ENCODE measurements at places on chromosomes 2 and 18.

DNA sequence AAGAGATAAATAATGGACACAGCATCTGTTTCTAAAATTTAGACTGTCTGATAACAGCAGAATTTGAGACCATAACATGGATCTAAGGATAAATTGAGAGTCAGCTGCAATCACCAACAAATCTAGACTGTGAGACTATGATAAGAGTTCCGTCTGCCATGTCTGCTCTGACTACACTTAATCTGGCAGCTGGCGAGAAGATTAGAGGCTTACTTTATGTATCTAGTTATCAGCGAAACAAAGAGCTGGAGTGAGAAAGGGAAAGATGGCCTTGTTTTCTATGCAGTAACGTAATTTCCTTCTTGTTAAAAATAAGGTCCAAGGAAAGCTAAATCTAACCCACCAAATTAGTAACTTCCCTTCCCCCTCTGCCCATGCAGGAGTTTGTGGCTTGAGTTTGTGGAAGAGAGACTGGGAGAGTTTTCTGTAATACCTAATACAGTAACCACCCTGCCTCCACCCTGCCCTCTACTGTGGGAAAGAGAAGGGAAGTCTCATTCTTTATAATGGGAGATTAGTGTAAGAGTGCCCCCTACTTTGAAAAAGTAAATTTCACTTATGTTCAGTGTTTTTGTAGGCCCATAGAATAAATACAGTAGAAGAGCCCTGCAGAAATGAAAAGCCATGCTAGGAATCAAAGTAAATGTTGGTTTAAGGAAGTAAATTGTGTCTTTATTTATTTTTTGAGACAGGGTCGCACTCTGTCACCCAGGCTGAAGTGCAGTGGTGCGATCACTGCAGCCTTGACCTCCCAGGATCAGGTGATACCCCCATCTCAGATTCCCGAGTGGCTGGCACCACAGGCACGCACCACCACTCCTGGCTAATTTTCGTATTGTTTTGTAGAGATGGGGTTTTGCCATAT, 27.5 kb downstream of the EML4 start:
- peak; percentile 47 for DNase-seq

GRCh38 chr18:36903215-36903928, 74.4 kb downstream of the KIAA1328 start:
- DNase-seq, result no peak

DNA sequence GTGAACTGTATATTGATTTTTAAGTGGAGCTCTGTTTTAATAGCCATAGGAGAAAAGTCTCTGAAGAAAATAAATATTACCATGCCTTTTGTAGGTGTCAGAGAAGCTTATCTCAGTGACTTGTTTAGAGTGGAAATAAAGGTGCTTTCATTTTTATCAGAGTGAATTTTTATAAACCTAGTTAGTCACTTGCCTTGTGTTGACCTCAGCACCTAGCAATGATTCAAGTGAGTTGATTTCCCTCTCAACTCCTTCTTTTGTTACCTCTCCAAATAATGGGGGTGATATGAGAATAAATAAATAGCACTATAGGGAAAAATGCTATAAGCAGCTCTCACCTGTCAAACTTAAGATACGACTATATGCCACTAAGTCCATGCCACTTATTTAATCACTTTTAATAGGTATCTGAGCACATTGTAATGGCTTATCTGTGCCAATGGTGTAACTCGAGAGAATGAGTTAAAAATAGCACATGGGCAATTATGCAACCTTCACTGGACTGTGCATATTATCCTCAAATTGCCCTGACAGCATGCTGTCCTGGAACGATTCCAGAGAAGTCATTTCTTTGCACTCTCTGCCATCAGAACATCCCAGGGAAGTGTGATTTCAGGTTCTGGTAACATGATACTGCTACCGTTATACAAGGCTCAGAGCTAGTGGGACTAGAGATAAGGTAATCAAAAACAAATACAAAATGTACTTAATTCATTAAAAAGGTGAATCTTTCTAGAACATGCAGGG, 290.8 kb downstream of the CCDC85A start:
- no peak for DNase-seq

GRCh38 chr18:48360376-48361021, 48.7 kb downstream of the ZBTB7C start:
- DNase-seq, result no peak

DNA sequence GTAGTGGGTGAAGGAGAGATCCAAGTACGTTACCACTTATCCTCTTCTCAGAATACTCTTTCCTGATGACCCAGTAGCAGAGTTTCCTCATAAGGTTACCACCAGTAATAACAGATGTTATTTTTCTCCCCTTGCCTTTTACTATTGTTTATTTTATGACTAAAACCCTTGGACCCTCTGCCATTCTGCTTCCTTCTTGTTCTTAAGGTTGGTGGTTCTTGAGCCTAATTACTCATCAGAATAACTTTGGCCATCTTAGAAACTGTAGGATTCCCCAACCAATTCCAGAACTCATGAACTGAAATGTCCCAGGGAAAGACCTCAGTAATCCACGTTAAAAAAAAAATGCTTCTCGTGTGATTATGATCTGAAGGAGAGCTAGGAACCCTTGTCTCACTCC, 64.9 kb downstream of the CHST9 start:
- DNase-seq, result no peak

DNA sequence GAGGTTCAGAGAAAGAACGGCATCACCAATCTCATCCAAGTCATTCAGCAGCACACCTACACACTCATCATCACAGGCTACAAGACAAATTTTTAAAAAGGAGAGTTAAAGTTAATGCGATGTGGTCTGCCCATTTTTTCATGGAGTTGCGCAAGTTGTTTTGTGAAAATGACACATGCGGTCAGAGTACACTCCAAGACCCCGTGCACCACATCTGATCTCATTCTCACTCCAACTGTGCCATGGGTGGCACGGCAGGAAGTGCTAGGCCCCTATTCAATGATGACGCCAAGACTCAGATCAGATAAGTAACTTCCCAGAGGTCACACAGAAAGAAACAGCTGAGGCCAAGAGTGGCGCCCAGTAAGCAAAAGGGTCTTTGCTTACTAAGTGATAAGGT, 119.8 kb downstream of the LAMA1 start:
- no peak for DNase-seq

GRCh38 chr2:45770811-45771210, 119.3 kb downstream of the PRKCE start:
- DNase-seq, result peak; percentile 52

DNA sequence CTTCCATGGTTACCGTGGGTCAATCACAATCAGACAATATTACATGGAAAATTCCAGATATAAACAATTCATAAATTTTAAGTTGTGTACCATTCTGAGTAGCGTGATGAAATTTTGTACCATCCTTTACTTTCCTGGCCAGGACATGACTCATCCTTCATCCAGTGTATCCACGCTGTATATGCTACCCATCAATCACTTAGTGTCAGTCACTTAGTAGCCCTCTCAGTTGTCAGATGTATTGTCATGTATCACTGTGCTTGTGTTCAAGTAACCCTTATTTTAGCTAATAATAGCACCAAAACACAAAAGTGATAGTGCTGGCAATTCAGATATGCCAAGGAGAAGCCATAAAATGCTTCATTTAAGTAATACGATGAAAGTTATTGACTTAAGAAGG, 282.6 kb downstream of the CPS1 start:
- DNase-seq, result no peak

DNA sequence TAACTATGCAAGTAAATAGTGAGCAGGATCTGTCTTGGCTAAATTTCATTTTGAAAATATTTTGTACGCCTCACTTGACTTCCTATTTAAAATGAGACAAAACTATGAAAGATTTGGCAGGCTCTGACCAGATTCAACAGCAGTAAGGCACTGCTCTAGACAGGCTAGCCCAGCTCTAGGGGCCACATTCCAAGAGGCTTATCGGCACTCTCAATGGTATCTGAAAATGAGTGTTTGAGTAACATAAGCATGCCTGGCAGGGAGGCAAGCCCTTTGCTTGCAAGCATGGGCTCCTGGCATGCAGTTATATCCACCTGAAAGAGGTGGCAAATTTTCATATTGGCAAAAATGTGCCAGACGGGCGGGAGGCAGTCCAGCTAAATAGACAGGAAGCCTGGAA, 10.5 kb downstream of the CAPN13 start:
- DNase-seq, result peak; percentile 36

GRCh38 chr2:118103951-118104940, 16.0 kb downstream of the INSIG2 start:
- DNase-seq, result no peak

DNA sequence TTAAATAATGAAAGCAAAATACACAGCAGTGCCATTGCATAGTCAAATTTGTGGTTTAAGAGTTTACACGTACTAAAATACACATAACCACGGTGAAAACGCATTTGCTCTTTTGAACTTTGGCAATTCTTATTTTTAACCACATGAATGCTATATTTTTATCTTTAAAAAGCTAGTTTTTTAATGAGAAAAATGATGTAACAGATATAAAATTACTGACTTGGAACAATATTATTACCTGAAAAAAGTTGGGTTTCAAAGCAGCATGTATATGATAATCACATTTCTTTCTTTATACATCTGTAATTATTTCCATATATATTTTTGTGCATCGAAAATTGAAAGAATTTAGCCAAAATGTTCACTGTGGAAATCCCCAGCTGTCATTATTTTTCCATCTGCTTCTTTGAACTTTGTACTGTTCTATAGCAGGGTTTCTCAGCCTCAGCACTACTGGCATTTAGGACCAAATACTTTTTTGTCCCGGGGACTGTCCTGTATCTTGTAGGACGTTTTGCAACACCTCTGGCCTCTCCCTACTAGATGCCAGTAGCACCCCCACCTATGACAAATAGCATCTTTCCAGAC, 75.9 kb upstream of the CAB39 start:
- no peak for DNase-seq

GRCh38 chr2:96538487-96539214, 2.1 kb downstream of the ARID5A start:
- DNase-seq, result no peak

DNA sequence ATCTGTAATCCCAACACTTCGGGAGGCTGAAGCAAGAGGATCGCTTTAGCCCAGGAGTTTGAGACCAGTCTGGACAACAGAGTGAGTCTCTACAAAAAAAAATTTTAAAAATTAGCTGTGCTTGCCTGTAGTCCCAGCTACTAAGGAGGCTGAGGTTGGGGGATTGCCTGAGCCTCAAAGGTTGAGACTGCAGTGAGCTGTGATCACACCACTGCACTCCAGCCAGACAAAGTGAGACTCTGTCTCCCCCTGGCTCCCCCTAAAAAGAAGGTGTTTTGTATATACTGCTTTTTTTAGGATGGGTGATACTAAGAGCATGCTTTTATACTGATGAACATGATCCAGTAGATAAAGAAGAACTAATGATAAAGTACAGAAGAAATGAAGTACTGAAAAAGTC, 145.0 kb downstream of the BAZ2B start:
- no peak for DNase-seq

- no peak for DNase-seq
Observed at GRCh38 chr2:184322615-184323014, 275.7 kb upstream of the ZNF804A start.

- no peak for DNase-seq
Observed at GRCh38 chr2:36677386-36677785, 19.1 kb upstream of the VIT start.

DNA sequence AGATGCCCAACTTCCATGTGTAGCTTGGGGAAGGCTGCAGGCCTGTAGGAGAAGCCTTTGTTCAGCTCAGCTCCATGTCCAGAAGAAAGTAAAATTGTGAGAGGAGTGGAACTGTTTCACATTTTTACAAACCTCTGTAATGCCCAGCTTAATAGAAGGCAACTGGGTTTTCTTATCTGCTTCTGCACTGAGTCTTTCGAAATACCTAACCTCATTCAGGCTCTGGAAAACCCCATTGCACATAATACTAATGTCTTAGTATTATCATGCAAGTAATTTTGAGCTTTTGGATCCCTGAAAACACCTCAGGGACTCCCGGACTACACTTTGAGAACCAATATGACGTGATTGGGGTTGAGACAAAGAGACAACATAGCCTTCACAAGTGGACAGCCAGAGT, 5.8 kb downstream of the SMIM21 start:
- DNase-seq, result no peak

- no peak for DNase-seq
Observed at GRCh38 chr2:109195193-109196045, 66.4 kb downstream of the SH3RF3 start.

DNA sequence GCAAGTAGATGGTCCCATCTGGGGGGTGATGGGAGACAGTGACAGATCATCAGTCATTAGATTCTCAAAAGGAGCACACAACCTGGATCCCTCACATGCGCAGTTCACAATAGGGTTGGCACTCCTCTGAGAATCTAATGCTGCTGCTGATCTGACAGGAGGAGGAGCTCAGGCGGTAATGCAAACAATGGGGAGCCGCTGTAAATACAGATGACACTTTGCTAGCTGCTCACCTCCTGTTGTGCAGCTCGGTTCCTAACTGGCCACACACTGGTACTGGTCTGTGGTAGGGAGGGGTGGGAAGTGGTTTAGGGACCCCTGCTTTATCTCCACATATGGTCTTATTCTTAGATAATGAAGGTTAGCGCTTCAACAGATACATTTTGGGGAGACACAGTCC, 506.6 kb downstream of the PLCL1 start:
- DNase-seq, result no peak

DNA sequence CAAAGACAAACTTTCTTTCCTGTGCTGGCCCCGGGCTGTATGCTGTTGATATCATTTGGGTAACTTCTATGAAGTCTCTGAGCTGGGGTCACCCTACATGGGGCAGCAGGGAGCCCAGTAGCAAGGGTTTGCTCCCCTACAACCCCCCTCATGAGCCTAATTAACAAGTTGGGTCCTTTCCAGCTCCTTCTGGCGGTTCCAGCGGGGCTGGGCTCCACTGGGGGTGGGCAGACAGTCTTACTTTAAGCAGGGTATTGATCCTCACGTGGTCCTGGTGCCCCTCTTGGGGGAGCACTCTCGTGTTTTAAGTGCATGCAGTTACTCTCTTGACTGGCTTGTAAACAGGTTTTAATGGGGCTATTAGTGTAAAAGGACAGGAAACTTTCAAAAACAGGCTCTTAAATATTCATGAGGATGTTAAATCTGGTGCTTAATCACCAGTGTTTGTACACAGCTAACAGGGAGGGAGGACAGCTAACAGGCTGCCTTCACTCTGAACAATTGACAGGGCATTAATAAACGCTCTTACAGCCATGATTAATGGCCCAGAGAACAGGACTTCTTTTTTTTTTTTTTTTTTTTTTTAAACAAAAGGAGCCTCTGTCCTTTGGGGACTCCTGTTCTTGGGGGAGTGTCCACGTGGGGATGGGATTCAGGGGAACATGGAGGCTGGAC, 36.6 kb upstream of the SKOR2 start:
- no peak for DNase-seq

All from right lung (tissue), 10 donors.